ENCODE measurements at places on chromosomes 4 and X. TPM values are rescaled to one million over a fixed set of nuclear protein-coding genes. Genes with fewer than 3 reads are reported as not detected.

KIT gene
- 21.0 TPM for total RNA-seq

TSPAN7 gene
- 47.0 TPM for total RNA-seq

TNMD gene
- not detected for total RNA-seq

MRPS18C gene
- 42.8 TPM for total RNA-seq

POF1B gene
- total RNA-seq = 46.8 TPM

GDPD2 gene
- total RNA-seq = 1.5 TPM

TLR1 gene
- 4.0 TPM for total RNA-seq

TIMP1 gene
- total RNA-seq = 279 TPM

PRKG2 gene
- total RNA-seq = 4.7 TPM

GPR173 gene
- 7.6 TPM for total RNA-seq

Data from ureter (tissue), 1 donor.